ENCODE measurements at places on chromosomes 6 and 20.

DNA sequence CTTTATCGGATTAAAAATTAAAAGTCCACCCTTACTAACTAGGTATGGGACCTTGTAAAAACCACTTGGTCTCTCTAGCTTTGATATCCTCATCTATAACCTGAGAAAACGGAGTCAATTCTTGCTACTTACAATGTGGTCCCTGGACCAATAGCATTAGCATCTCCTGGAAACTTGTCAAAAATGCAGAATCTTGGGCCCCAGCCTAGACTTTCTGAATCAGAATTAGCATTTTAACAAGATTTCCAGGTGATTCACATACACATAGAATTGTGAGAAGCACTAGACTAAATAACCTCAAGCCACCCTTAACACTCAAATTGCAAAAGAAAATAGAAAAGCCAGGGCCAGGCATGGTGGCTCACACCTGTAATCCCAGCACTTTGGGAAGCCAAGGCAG, 96.6 kb downstream of the RNGTT start:
- DNase-seq, result no peak

GRCh38 chr6:53252177-53252692, 96.5 kb downstream of the ELOVL5 start:
- DNase-seq, result no peak

- DNase-seq, result no peak
Observed at GRCh38 chr6:125802383-125802782, 11.6 kb downstream of the NCOA7 start.

DNA sequence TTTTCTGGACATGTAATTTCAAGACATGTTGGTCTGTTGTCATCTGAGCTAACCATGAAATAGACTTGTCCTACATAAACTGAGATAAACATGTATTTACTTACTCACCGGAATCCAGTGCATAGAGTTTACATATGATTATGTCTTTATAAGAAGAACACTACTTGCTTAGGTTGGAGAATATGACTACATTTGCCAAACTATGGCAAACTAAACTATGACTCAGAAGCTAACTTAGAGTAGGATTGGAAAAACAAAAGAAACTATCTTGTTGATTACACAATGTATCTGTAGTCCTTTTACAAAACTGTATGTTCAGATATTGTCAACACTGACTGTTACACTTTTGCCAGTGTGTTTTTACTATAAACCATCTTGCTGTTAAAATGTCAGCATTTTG, 113.3 kb downstream of the CRYBG1 start:
- DNase-seq, result no peak

Data from non-pigmented ciliary epithelial cell (primary cell).